Right kidney (tissue), 9 donors: ENCODE measurements at places on chromosomes 4 and X.

DNA sequence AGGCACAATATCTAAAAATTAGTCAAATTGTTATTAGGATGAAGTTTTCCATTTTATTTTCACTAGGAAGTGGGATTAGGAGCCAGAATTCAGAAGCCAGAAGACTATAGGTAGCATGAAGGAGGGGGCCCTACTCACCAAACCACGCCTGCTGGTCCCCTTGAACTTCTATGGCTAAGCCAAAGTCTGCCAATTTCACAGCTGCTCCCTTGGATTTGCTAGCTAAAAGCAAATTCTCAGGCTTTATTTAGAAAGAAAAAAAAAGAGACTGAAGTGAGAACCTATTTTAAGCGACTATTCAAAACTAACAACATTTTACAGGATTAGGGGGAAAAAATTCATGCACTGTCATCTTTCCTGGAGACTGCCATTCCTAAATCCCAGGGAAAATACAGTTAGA lies 224.3 kb downstream of the CAMK2D start:
- DNase-seq, result no peak

- DNase-seq, result peak; percentile 74
Observed at GRCh38 chrX:132489578-132490419, 961 bp upstream of the MBNL3 start.

- no peak for DNase-seq
Observed at GRCh38 chr4:139453041-139453370, 915 bp upstream of the RAB33B start.

DNA sequence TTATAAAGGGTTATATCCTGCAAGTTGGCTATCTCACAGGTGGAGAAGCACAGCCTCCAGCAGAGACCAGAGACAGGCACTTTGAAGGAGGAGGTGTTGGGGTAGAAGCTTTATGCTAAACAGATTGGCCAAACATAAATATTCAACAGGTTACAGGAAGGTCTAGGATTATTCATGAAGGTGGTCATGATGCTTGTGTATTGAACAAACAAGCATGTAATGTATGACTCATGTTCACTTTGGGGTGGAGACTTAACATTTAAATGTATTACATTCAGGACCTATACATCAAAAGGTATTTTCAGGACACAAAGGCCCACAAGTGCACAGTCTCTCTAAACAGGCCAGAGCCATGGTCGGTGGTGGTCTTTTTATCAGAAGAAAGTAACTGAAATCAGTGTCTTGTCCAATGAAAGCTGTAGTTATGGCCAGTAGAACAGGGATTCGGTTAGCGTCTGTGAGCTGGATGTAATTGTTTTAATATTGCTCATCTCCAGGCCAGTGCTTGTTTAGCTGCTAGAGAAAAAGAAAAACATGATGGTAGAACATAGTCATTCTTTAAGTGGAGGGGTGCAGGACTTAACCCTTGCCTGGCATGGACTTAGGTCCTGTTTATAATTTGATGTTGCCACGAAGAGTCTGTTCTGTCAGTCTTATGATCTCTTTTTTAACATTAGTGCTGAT lies 555.2 kb upstream of the PCDH10 start:
- no peak for DNase-seq

DNA sequence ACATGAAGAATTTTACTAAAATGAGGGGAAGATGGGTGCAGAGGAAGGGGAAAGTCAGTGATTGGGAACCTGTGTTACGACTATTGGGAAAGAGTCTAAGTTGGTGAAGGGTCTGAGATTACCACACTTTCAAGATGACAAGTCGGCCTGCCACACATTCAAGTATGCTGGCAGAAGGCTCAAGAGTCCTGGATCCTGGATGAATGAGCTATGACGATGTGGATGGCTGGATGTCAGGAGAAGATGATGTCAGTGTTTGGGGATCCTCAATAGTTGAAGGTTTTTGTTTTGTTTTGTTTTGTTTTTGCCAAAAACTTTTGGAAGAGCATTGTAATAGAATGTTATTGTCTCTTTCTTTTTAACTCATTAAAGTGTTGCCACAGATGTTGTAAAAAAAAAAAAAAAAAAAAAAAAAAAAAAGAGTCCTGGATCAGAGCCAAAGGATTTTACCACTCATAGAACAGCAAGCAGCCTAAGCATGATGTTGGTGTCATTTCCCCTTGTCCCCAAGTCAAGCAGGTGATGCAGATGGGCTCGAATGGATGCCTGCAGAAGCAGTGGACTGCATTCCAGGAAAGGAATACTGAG lies 120.6 kb downstream of the REELD1 start:
- no peak for DNase-seq

DNA sequence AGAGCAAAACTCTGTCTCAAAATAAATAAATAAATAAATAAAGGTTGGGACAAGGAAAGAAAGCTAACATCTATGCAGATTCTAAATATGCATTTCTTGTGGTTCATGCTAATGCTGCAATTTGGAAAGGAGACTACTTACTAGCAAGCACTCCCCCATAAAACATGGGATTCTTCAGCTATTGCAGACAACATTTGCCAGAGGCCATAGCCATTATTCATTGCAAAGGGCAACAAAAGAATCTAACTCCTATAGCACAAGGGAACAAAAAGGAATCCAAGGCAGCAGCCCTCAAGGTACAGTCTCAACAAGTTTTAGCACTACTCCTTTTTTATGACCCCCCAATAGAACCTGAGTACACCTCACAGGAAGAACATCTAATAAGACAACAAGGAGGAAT lies 8.0 kb upstream of the HERC5 start:
- DNase-seq, result no peak

DNA sequence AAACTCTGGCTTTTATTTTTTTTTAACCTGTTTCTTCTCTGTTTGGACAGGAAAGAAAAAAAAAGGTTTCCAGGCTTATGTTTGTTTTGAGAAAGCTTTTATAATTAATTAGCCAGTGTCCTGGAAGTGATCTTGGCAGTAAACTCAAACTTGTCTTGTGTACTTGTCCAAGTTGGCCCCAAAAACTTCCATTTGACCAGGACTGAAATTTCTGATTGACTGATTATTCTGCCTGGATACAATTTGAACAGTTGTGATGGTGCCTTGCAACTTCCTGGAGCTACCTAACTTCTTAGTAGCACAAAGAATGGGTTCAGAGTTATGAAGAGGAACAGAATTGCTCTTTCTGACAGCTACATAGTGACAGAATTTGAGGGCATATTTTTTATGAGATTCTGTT lies 62.0 kb downstream of the SLC4A4 start:
- no peak for DNase-seq

DNA sequence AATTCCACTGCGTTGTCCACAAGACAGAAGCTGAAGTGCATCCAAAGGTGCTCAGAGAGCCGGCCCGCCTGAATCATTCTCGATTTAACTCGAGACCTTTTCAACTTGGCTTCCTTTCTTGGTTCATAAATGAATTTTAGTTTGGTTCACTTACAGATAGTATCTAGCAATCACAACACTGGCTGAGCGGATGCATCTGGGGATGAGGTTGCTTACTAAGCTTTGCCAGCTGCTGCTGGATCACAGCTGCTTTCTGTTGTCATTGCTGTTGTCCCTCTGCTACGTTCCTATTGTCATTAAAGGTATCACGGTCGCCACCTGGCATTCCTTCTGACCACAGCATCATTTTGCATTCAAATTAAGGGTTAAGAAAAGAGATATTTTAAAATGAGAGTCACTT lies 115.5 kb downstream of the NFKB1 start:
- DNase-seq, result no peak

DNA sequence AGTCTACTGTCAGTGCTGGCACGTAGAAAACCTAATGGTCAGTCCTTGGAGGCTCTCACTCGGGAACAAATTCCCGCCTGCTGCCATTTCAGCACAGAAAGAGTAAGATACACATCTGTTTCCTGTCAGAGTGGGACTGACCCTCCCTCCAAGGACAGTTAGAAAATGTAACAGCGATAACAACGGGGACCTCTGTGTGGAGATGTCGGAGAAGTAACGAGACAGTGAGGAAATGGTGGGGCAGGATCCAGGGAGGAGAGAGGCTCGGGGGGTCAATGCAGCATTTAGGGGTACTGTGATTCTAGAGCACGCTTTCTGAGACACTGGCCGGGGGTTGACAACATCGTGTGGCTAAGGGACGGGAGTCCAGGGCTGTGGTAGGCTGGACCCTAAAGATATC lies 36.0 kb upstream of the SORCS2 start:
- no peak for DNase-seq

- DNase-seq, result no peak
Observed at GRCh38 chr4:19925516-19925915, 326.2 kb upstream of the SLIT2 start.

DNA sequence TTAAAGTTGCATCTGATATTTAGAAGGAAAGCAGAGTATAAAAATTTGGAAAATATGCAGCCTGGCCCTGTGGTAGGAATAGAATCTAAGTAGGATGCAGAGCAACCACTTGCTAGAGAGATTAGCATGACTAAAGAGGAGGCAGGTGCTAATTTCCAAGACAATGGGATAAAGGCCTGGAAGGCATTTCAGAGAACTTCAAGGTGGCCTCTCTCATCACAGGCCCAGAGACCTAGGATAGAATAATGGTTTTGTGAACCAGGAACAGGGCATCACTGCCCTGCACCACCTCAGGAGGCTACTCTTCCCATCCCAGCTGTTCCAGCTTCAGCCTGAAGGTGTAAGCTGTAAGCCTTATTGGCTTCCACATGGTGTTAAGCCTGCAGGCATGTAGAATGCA lies 621.7 kb upstream of the HS3ST1 start:
- no peak for DNase-seq
